NCI-H2029 treated with DMSO at 0.1 percent for 48 hours (cell line): ENCODE measurements at places on chromosomes 2 and 18.

DNA sequence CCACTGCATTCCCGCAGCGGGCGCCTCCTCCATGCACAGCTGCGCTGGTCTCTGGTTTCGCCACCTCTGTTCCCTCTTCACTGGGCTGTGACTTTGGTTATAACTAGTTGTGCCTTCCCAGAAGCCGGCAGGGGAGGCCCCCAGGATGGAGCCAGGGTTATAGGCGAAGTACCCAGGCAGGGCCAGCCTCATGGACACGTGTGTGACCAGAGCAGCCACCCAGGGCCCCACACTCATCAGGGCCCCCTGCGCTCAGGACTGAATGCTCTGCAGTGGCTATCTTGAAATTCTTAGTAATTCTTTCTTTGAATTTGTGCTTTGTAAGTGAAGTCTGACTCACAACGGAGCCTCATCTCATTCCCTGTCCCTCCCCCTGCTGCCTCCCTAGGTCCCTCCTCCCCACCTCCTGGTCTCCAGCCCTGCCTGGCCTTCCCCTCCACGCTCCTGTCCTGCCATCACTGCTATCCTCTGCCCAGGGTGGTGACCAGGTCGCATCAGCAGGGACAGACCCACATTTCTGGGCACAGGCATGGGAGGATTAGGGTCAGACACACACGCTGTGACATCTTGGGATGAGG is 38.1 kb upstream of the LBH start:
- no peak for DNase-seq

DNA sequence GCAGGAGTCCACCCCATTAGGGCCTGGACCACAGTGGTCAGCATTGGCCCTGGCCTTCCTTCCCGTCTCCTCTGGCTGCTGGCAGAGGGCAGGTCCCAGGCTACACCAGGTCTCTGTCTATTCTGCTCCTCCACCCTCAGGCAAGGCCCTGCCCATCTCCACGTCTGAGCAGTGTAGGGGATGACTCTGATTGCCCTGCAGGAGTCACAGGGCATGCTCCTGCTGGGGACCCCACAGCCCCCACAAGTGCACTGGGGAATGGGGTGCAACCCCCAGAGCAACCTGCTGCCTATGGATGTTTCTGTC is 40.0 kb downstream of the STK25 start:
- DNase-seq, result no peak

DNA sequence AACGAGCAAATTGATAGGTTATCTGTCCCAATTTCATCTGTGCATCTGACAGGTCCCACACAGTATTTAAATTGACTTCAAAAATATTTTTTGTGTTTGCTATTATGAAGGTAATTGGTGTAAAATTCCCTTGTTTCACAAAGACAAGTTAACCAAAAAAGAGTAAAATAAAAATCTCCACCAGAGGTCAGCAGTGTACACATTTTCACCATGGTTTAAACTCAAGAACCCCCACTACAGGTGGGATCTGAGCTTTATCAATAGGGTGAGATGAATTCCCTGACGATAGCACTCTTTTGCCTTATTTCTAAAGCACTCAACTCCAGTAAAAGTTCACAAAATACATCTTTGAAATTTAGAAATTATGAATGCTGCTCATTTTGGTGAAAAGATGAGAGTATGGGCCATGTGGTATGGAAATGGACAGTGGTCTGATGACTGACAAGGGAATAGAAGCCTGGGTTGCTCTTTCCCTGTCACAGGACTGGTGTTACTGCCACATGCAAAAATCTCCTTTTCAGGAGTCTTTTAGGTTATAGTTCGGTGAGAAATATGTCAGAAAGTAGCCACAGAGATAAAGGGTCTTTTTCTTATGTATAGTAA is 68.0 kb downstream of the SERPINB8 start:
- DNase-seq, result no peak

GRCh38 chr2:36329251-36329650 is 26.3 kb upstream of the CRIM1 start:
- no peak for DNase-seq

GRCh38 chr2:32835148-32835547 is 111.6 kb upstream of the LTBP1 start:
- no peak for DNase-seq

DNA sequence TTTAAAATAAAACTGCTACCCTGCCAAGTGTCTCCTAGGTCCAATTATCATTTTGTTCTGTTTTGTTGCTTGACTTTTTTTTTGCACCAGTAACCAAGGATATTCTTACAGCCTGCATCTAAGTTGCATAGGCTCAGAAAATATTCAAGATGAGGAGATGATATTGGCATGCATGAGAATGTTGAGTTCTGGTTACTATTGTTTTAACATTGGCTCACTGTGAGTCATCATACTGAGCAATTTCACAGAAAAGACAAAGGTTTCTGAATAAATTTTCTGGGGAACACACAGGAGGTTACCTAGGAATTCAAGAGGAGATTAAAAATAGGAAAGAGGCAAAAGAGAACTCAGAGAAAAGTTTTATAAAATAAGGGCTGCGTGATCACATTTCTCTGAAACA is 84.8 kb upstream of the POU3F3 start:
- no peak for DNase-seq

GRCh38 chr2:100064592-100065428 is 77.6 kb downstream of the AFF3 start:
- no peak for DNase-seq

DNA sequence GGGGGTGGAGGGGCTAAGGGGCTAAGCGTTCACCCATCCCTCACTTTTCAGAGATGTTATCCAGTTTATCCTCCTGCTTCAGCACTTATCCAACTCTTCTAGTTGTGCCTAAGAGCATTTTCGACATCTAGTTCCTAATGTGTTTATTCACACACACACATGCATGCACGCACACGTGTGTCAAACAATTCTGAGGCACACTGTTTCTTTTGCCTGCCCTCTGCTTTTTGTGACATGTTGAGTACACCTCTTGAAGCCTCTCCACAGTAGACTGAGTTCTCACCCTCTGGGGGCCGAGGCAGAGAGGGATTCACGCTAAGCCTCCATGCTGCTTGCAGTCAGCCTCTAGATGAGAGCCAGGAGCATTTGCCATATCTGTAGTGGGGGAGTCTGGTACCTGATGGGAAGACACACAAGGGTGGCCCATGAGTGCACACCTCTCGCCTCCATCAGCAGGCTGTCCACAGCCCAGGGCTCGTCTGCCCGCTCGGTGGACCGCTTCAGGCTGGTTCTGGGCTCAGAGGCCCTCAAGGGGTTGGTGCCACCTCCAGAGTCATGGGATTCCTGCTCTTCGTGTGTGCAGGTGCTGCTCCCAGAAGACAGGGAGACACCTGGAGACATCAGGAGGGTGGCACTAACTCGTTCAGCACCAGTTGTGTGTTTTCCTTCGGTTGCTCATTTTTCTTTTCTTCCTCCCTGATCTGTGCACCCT is 11.9 kb downstream of the TWIST2 start:
- DNase-seq, result no peak

DNA sequence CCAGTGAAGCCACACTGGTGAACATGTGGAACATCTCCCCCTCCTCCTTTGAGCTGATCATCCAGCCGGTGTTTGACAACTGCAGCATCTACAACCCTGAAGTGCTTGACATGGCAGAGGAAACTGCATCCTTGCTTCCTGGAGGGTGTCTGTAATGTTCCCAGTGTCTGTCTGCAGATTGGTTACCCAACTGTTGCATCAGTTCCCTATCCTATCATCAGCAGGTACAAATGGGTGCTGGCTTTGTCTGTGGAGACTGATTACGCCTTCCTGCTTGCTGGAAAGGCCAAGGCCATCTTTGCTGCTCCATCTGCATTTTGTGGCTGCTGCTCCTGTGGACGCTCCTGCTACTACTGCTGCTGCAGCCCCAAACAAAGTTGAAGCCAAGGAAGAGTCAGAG is 83.5 kb downstream of the SKA1 start:
- no peak for DNase-seq

DNA sequence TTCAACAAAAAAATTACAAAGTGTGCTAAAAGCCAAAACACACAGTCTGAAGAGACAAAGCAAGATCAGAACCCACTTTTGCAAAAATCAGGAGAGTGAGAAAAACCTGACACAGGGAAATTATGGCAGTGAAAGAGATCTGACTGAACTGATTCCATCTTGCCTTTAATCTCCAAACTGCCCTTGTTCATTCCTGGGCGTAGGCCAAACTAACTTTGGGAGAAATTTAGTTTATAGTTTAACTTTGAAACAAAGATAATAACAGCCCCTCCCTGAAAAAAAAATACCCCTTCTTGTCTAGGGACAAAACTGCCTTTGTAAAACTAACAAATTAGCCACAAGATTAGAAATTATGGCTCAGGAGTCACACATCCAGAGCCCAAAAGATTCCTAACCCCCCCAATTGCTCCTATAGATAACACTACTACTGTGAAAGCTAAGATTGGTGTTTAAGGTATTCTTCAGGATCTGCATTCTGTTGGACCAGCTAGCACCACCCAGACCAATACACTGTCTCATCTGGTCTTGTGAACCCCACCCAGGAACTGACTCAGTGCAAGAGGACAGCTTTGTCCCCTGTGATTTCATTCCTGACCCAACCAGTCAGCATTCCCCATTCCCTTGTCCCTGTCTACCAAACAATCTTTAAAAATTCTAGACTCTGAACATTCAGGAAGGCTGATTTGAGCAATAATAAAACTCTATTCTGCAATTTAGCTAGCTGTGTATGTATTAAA is 226.1 kb upstream of the SH3BP4 start:
- DNase-seq, result no peak

- no peak for DNase-seq
These were observed 185.9 kb downstream of the ANAPC1 start for GRCh38 chr2:111698089-111698488.

DNA sequence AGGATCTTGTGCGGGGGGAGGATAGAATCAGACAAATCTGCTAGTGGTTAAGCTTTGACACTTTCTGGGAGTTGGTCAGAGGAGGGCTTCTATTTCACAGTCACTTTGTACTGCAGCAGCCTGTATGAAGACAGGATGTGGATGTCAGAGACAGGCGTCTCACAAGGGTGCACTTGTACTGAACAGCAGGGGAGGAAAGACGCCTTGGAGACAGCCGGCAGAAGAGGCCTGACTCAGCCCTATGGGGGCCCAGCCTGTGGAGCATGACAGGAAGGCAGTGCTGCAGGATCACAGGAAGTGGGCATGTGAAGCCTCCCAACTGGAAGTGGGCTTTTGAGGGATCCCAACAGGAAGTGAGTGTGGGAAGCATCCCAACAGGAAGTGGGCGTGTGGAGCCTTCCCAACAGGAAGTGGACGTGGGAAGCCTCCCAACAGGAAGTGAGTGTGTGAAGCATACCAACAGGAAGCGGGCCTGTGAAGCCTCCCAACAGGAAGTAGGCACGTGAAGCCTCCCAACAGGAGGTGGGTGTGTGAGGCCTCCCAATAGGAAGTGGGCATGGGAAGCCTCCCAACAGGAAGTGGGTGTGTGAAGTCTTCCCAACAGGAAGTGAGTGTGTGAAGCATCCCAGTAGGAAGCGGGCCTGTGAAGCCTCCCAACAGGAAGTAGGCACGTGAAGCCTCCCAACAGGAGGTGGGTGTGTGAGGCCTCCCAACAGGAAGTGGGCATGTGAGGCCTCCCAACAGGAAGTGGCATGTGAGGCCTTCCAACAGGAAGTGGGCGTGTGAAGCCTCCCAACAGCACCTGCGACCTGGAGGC is 212.3 kb downstream of the SNTG2 start:
- no peak for DNase-seq

- no peak for DNase-seq
These were observed 883 bp downstream of the SMCHD1 start for GRCh38 chr18:2656237-2656980.

DNA sequence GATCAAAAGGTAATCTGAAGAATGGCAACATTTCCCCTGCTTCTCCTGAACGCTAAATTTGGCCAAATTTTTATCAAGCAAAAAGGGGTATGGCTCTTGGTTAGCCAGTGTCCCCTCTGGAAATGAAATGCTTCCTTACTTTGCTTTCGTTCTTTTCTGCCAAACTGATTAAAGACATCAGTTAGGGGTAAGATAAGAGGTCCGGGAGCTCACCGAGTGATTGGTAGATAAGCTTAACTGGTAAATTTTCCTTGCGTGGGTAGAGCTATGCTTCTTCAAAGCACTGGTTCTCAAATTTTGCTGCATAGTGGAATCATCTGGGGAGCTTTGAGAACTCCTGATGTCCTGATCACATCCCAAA is 62.7 kb upstream of the MAPRE2 start:
- no peak for DNase-seq

DNA sequence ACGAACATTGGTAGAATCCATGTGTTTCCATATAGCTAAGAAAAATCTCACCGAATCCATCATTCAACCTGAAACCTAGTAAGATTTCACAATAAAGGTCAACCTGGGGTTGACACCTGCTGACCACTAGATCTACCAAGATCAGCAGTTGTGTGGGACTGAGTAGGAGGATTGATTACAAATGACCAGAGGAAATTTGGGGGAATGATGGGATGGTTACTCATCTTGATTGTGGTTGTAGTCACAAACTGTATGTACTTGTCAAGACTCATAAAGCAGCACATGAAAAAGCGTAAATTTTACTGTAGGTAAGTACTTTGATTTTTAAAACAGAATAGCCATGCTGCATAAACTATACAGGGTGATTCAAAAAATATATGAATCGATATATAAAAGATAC is 14.7 kb downstream of the DAPL1 start:
- DNase-seq, result no peak

DNA sequence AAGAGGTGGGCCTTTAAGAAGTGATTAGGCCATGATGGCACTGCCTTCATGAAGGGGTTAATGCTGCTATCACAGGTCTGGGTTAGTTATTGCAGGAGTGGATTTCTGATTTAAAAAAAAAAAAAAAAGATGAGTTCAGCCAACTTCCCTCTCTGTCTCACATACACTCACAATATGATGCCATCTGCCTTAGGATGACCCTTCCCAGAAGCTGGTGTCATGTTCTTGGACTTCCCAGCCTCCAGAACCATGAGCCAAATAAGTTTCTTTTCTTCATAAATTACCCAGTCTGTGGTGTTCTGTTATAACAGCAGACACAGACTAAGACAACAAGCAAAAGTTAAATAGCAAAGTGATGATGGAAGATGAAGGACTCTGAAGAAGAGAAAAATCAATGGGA is 179.7 kb upstream of the ETAA1 start:
- no peak for DNase-seq

DNA sequence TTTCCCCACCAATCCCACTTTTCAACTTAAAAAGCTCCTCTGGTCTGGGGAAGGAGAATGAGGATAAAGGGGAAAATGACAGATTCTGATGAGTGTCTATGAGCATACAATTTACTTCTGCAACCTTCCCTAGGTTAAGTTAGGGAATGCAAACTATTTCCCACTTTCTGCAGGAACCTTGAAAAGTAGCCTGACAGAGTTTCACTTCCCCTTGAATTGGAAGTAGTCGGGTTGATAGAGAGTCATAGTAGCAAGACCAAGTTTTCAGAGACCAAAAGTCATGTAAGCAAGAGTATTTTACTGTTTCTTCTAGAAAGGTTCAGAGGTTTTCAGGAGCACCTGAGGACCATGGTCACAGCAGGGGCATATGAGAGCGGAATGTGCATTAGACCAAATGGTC is 815.1 kb downstream of the CPS1 start:
- DNase-seq, result no peak

DNA sequence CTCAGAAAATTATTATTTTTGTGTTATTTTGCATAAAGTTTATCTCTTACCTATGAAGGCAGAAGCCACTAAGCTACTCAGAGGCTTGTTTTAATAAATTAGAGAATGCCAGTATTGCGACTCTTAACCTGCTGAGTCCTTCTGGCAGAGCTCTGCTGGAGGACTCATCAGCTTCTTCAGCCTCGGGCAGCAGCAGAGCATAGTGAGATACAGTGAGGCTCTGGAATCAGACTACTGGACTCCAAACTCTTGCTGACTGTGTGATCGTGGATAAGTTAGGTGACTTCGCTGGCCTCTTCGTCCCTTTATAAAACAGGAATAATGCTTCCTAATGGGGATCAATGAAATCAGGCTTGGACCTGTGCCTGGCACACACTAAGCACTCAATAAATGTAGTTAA is 1.7 kb downstream of the PTRHD1 start:
- DNase-seq, result no peak
